ENCODE measurements at places on chromosomes 11 and 22.

DNA sequence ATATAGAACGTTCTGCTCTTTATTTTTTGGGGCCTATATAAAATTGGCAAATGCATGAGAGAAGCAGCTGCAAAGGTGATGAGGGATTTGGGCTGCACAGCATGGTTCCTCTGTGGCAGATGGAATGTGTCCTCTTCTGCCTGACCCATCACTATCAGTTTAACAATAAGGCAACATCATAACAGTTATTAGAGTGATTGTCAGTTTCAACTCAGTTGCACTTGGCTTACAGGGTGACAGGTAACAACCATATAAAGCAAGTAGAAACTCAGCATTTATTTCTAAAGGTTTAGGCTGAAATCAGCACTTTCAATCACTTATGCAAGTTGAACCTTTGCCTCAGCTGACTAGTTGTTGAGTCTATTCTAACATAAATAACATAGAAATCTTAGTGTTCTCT is 935.4 kb upstream of the CHORDC1 start:
- DNase-seq = no peak

- no peak for DNase-seq
These were observed 11.3 kb downstream of the FAR1 start for GRCh38 chr11:13679768-13680167.

- DNase-seq = peak; percentile 24
These were observed 20.8 kb downstream of the KCNE3 start for GRCh38 chr11:74446532-74446938.

- DNase-seq = no peak
These were observed 11.8 kb upstream of the FXYD2 start for GRCh38 chr11:117836077-117836960.

DNA sequence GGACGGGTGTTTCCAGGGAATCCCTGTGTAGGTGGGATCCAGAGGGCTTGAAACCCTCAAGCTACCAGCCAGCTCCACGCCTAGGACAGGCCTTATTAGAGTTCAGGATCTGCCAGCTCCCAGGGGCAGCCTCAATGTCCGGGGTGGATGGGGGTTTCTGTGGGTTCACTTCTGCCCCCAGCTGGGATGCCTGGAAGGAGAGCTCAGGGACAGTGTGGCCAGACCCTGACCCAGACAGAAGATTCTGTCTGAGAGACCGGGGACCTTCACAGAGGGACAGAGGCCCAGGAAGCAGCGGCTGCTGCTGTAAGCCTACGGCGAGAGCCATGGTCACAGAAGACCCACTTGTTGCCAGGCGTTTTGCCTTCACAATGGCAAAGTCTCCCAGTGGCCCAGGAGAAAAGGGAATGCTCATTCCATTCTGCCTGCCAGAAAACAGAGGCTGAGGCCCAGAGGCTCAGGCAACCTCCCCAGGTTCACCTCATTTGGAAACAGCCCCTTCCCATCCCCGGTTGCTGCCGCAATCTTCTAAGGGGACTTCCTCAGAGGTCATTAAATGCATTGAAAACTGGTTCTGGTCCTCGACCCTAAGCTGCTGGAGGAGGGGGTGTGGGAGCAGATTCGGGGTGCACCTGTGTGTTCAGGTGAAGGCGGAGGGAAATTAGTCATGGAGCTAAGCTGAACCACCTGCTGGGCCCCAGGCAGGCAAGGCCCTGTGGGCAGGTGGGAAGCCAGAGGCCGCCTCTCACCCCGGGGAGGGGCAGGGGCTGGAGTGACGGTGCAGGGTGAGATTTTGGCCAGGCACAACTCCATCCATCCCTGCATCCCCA is 4.9 kb upstream of the KRTAP5-6 start:
- no peak for DNase-seq

DNA sequence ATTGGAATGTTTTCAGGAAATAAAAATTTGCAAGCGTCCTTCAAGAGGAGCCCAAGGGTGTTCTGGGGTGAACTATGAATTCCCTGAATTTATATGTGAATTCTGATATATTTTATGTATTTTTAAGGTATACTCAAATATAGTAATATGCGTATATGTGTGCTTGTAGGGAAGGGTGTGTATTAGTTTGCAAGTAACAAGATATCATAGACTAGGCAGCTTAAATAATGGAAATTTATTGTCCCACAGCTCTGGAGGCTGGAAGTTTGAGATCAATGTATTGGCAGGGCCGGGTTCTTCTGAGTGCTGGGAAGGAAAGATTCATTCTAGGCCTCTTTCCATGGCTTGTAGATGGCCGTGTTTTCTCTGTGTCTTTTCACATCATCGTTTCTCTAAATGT is 16.2 kb upstream of the SLC6A5 start:
- no peak for DNase-seq

- no peak for DNase-seq
These were observed 111.4 kb upstream of the GRAMD1B start for GRCh38 chr11:123318623-123319022.
